T-helper 9 cell (primary cell): ENCODE measurements at places on chromosomes 5 and 9.

GRCh38 chr5:135234666-135235401, 164.2 kb downstream of the MACROH2A1 start:
- no peak for DNase-seq

DNA sequence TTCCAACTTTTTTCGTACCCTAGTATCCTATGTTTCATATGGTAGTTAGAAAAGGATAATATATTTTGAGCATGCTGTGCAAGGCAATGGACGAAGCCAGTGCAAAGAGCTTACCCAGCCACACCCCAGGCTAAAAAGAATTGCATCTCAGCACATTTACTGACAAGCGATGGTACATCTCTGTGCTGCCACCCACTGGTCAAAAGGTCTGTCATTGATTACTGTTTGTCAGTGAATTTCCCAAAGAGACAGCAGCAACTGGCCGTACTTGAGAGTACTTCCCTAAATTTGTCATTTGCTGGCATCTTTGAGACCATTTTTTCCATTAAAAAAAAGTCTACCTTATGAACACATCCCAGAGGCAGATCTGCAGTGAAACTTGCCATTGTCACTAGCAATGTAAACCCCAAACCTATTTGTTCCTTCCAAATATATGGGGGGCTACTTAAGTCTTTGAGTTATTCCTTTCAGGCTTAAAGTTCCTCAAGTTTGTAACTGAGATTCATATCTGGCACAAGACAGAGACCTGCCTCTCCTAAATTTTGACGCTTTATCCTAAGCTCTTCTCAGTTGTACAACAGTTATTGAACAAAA, 184.3 kb downstream of the CTNND2 start:
- DNase-seq: no peak

- DNase-seq: no peak
Measured at GRCh38 chr9:13033959-13034693, 245.4 kb downstream of the MPDZ start.

DNA sequence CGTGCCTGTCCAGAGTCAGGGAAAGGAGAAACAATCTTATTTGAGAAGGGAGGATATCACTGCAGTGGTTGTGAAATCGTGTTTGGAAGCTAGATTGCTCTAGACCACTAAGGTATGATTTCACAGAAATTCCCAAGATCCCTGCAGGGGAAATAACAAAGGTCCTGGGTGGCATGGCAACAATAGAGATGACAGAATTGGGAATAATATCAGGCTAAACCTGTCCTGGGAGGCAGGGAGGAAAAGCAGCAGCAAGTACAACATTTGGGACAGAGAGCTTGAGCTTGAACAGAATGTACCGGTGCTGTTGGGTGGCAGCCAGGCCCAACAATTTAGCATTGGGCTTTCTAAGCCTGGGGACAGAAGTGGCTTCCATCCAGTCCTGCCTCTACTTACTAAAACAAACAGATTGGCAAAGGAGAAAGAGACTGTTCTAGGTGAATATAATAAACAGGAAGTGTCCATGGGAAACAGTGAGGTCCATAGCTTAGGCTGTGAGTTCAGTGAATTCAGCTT, 17.0 kb upstream of the ARHGAP26 start:
- DNase-seq: no peak

- no peak for DNase-seq
Measured at GRCh38 chr9:132997591-132997990, 19.1 kb downstream of the GFI1B start.

DNA sequence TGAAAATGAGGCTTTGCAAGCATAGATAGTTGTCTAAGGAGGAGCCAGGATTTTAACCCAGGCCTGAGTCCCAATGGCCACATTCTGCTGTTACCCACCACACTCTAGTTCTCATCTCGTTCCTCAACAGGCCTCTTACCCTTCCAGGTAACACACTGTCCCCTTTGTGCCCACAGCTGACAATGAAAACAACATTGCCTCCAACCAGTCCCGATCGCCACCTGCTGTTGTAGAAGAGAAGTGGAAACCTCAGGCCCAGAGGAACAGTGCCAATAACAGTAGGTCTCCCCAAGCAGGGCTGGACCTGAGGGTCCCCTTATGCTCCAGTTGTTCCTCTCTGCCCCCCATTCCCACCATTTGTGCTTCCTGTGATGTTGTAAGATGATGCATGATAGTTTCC, 30.4 kb downstream of the AMBP start:
- no peak for DNase-seq

- DNase-seq: no peak
Measured at GRCh38 chr5:15936505-15937245, 242.9 kb downstream of the MARCHF11 start.

- DNase-seq: no peak
Measured at GRCh38 chr9:114757395-114757794, 48.4 kb downstream of the TNFSF15 start.

GRCh38 chr9:90864779-90865178, 63.2 kb downstream of the SYK start:
- no peak for DNase-seq
